Fibroblast of lung (primary cell): ENCODE measurements at places on chromosomes 7 and 10. TPM values are rescaled to one million over a fixed set of nuclear protein-coding genes. Genes with fewer than 3 reads are reported as not detected.

GRCh38 chr7:158415316-158415715 is 172.3 kb downstream of the PTPRN2 start:
- no peak for DNase-seq

DNA sequence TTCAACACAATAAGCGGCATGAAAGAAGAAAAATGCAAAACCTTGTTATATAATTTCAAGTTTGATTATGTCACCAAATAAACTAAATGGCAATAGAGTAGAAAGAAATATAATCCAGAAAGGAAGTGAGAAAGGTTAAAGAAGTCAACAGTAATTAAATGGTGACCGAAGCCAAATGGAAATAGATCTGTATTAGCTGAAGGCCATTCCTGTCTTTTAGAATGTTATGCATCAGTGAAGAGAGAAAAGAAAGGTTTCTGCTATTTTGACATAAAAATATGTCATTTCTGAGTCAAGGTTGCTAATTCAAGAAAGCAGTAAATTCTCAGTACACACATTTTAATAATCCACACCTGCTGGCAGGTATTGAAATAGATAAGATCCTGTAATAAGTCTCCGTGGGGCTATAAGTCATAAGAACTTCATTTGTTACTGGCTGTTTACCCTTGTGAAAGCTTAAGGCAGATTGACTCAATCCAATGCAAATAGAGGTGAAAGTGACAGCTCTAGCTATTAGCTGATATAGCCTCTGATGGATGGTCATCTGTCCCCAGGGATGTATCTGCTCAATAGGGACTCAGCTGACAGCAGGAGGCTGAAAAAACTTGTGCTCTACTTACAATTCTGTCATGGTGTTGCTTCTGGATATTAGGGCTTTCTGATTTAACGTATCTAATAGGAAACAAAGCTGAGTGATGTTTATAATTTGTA is 152.1 kb downstream of the FZD1 start:
- DNase-seq: no peak

ASB10 gene
- total RNA-seq: not detected in 2 replicates

GRCh38 chr10:124366825-124367224 is 51.9 kb downstream of the OAT start:
- no peak for DNase-seq

DNA sequence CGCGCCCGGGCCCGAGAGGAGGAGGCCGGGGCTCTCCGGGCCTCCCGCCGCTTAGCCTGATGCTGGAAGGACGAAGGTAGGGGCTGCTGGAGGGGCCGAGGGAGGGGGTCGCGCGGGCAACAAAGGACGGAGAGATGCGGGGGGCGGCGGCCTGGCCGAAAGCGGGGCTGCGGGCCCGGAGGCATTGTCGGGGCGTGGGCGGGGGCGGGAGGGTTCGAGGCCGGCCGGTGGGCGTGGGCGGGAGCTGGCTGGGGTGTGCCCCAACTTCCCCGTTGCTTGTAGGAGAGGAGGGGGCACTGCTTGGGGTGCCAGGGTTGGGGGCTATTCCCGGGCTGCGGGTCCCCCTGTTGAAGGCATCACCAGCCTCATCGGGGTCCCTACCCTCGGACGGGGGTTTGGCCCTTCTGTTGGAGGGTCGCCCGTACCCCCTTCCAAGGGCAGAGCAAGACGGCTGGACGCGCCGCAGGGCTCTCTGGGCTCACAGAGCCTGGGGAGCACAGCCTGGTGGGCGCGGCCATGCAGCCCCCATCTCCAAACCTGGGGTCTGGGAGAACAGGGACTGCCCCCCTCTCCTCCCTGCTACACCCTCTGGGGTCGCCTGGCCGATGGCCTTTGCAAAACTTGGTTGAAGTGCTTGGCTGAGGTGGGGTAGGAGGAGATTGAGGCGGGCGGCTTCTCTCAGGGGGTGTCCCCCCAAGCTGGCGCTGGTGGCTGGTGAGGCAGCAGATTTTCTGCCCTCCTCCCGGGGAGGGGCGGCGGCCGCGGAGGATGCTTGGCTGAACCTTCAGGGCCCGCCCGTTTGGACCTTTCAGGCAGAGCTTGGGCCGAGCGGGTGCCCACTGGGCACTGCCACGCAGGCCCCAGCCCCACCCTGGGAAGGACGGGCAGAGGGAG is 699 bp downstream of the CLIP2 start:
- no peak for DNase-seq

GRCh38 chr10:107072028-107072427 is 92.5 kb downstream of the SORCS1 start:
- DNase-seq: no peak

ABCB4 gene
- 0.26 and 0.66 TPM in 2 replicates for total RNA-seq

DNA sequence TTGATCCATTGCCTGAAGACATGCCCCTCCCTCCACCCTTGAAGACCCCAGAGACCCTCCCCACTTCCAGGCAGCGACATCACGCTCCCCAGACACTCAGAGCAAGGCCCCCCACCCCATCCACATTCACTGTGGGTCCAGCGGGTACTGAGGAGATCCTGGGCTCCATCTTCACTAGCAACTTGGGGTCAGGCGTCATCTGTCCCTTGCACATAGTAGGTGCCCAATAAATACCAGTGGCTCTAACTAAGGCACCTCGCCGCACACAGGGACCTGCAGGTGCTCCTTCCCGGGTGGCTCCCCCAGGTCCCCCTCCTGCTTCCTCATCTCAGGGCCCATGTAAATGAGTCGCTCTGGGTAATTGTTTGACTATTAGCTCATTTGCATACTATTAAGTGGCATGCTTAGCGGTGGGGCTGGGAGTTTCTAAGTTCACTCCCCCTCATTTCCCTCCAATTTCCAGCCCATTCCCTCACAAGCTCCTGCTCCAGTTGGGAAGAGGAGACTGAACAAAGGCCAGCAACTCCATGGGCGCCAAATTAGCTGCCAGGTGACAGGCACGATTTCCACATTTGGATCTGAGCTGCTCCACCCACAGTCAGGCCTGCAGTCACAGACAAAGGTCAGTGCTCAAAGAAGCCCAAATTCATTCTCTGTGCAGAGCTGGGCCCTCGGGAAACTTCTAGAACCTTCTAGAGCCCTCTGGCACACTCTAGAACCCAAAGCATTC is 29.7 kb downstream of the EBF3 start:
- DNase-seq: no peak

DNA sequence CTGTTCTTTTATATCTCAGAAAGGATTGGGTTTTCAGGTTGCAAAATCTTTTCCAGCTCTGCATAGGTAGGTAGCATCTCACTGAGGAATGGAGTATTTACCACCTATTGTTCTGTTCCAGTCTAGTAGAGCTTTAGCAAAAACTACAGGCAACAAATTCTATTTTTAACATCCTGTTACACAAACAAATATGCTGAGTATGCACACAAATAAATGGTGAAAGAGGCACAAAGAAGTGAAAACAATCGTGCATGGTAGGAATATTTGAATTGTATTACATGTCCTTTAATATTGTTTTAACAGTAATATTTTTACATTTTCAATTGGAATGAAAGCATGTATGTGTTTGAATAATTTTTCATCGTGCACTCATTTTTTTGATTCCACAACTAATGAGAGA is 14.5 kb upstream of the MIOS start:
- DNase-seq: no peak

DNA sequence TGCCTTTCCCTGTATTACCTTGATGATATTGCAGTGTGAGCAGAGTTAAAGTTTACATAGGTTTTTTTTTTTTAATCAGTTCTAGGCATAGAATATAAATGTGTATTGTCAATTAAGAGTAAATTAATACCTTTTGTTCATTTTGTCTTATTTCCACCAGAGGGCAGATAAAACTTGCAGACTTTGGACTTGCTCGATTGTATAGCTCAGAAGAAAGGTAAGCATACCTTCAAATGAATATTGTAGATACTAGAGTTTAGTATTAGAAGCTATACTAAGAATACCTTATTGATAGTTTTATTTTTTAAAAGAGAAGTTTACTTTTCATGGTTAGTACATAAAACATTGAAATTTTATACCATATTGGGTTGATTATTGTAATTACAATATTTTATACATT is 86.8 kb downstream of the MPLKIP start:
- no peak for DNase-seq

- DNase-seq: no peak
Observed at GRCh38 chr7:149883452-149883861, 9.7 kb downstream of the ATP6V0E2 start.

MAT1A gene
- total RNA-seq: not detected in 2 replicates

DNA sequence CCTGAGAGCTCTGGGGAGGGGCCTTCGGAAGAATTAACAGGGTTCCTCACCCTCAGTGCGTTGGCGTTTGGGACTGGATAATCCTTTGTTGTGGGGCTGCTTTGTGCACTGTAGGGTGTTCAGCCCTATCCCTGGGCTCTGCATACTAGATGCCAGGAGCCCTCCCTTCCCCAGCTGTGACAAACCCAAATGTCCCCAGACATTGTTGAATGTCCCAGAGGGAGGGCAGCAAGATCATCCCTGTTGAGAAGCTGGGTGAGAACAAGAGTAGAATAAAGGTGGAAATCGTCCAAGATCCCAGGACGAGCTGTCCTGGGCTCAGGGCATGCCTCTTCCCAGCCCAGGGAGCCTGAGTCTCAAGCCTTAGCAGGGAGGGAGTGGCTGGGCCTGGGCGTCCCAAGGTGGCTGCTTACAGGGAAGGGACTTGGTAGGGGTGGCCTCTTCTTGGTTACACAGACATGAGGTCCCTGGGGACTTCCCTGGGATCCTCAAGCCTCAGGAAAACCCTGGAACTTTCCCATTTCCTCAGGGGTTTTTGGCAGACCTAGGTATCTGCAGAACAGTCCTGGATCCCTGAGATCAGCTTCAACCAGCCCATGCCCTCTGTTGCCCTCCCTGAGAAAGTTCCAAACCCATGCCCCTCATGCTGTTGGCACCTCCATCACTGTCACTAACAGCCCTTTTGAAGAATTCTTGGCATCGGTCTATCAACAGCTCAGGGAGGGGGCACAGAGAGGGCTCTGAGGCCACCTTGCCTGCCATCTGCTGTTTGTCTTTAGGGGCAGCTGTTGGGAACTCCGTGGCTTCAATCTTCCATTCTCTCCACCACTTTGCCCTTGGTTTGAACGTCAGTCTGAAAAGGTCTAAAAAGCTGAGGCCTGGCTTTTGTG is 53.7 kb downstream of the GOLGA7B start:
- DNase-seq: no peak

GRCh38 chr10:99785646-99786045 is 3.2 kb downstream of the ABCC2 start:
- DNase-seq: no peak

HOXA4 gene
- total RNA-seq: 0.33 and 0.51 TPM in 2 replicates

GRCh38 chr7:102425639-102426267 is 7.6 kb upstream of the ORAI2 start:
- DNase-seq: no peak

DNA sequence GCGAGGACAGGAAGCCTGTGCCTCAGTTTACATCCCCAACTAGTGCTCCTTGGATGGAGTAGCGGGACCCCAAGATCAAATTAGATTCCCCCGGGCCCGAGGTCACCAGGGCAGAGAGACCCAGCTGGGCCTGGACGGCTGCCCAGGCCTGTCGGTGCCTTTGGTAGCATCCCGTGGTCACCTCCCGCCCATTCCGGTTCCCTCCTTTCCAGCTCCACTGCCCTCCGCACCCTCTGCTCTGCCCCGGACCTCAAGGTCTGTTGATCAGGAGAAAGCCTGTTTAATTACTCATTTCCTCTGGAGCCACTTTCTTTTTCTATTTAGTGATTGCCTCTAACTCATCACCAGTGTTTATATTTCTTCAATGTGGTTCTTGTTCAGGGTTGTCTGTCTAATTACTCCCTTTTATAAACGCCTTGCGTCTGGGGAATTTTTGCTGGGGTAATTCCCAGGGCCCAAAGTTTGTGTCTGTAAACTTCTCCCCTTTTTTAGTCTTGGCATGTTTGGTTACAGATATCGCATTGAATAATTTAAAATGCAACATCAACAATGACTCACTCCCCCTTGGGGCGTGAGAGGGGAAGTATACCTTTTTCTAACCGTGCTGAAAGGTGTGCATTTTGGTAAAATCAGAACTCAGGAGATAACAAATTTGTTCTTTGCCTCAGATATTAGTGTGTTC is 1.9 kb downstream of the FOXK1 start:
- peak; percentile 76 for DNase-seq

DNA sequence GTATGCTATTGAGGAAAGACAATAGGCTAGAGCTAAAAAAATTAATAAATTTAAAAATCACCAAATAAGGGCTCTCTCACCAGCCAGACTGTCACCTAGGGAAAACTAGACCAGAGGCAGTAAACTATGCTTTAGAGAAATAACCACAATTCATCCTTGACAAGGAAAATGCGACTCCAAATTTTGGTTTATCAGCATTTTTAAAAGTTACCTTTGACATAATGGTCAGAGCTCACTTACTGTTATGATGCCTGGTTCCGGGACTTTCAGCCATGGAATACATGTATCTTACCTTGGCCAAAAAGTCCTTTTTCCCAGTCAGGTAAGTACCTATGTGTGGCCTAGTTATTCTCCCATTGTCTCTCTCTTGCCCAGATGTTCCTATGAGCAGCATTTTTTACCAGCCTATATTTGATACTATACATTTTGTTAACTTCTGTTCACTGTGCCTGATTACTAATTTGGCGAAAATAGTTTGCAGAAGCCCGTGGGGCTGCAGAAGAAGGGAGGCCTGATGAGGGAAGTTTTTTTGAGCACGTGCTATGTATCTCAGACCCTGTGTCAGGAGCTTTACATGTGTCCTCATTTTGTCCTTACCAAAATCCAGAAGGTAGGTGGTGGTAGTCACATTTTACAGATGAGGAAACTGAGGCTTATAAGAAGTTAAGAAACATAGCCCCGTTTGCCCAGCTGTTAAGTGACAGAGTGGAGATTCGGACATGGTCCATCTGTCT is 149.7 kb downstream of the CELF2 start:
- DNase-seq: no peak

SPDYE2B gene
- total RNA-seq: not detected in 2 replicates

GRID1 gene
- total RNA-seq: 0.33 and 0.51 TPM in 2 replicates

GRCh38 chr10:42367532-42368230 is 270.7 kb downstream of the ZNF33B start:
- DNase-seq: peak; percentile 62

GRCh38 chr10:87734987-87735827 is 75.5 kb downstream of the PAPSS2 start:
- DNase-seq: peak; percentile 68

PCLO gene
- 0.17 TPM in 1 of 2 replicates, not detected in the other for total RNA-seq

NT5C2 gene
- total RNA-seq: 66.8 and 82.2 TPM in 2 replicates

GRCh38 chr7:135715673-135716072 is 12.3 kb downstream of the SLC13A4 start:
- DNase-seq: no peak

DNA sequence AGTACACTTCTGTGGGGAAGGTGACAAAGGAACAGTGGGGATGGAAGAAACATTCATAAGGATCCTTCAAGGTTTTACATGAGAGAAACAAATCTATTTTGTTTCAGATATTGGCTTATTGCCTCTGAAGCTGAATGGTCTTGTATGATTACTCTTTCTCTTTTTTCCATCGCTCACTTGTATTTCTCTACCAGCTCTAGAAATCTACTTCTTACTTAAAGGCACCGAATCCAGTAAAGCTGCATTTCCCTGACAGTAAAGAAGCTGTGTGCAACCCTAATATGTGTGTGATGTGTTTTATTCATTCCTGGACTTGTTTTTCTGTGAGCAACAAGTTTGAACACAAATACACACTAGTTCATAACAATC is 45.2 kb upstream of the NXPH1 start:
- DNase-seq: no peak
